Fibroblast of skin of left biceps (primary cell): ENCODE measurements at places on chromosomes 1 and 21.

GRCh38 chr1:55352080-55352810 is 137.1 kb upstream of the USP24 start:
- DNase-seq: no peak

- DNase-seq: no peak
Observed at GRCh38 chr1:42211224-42211623, 46.7 kb upstream of the GUCA2A start.

- DNase-seq: no peak
Observed at GRCh38 chr1:111856411-111857185, 100.9 kb downstream of the DDX20 start.

GRCh38 chr1:234704106-234704887 is 94.3 kb upstream of the IRF2BP2 start:
- no peak for DNase-seq

GRCh38 chr1:96187020-96187419 is 534.6 kb upstream of the PTBP2 start:
- no peak for DNase-seq

GRCh38 chr1:234554218-234554697 is 55.7 kb downstream of the IRF2BP2 start:
- no peak for DNase-seq

- no peak for DNase-seq
Observed at GRCh38 chr21:18147678-18148077, 97.0 kb upstream of the CHODL start.

DNA sequence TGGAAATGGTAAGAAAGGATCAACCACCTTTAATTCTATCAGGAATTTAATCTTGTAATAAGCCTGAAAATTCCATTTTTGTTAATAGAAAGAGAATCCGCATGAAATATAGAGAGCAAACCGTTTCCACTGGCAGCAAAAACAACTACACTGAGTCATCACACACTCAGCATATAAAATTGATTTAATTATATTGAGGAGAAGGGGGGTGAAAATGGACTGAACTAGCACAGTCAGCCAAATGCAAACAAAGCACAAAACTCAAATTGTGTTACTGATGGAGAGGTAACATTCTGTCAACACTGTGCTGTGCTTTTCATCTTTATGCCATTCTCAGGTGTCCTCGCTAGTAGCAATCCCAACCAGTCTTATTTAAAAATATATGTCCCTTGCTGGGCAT is 1583.9 kb downstream of the MRPL39 start:
- no peak for DNase-seq

- no peak for DNase-seq
Observed at GRCh38 chr1:153395136-153395685, 4.3 kb upstream of the S100A8 start.

DNA sequence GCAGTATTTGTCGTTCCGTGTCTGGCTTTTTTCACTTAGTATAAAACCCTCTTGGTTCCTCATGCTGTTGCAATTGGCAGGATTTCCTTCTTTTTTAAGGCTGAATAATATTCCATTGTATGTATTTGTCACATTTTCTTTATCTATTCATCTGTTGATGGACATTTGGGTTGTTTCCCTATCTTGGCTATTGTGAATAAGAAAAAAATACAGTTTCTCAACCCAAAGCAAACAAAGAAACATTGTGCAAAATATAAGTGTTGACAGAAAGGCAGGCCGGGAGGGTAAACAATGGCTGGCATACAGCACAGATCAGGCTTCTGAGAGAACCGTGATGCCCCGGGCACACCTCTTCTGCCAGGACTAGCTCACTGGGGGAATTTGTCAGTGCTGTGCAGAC is 26.9 kb downstream of the NENF start:
- DNase-seq: no peak

DNA sequence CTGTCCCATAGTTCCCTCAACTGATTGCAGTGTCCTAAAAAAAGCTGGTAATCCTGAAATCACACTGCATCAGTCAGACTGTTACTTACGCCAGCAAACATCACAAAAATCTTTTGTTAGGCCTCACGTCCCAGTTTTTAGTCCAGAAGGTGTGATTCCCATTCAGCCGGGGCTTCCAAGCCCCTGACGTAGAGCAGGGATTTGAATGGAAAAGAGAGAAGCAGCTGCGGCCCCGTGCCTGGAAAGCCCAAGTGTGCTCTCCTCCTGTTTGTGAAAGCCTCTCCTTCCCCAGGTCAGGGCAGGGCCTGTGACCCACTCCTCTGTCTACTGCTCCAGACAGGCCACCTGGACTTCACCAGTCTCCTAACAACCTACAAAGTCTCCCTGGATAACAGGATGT is 20.7 kb downstream of the KCNA10 start:
- no peak for DNase-seq

DNA sequence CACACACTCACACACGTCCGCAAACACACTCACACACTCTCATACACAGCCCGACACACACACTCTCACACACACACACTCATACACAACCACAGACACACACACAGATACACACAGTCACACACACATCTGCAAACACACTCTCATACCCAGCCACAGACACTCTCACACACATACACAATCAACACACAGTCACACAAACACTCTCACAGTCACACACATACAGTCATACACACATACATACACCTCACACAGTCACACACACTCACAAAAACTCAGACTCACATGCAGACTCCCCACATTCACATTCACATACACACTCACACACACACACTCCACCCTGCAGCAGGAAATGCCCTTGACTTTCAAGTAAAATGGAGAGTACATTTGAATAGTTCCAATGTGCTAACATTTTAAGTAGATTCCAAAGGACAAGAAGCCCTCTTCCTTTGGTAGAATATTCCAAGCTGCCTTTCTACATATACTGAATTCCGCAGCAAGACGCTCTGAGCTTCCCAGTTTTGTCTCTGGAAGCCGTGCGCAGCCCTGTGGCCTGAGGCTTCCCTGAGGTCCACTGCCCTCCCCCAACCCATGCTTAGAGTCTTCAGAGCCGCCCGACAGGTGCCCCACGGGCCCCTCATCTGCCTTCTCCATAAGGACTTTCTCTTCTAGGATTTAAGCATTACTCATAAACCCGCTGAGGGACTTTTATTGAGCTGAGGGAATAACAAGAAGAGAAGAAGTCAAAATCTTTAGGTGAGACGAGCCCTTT is 9.7 kb downstream of the BATF3 start:
- DNase-seq: no peak

DNA sequence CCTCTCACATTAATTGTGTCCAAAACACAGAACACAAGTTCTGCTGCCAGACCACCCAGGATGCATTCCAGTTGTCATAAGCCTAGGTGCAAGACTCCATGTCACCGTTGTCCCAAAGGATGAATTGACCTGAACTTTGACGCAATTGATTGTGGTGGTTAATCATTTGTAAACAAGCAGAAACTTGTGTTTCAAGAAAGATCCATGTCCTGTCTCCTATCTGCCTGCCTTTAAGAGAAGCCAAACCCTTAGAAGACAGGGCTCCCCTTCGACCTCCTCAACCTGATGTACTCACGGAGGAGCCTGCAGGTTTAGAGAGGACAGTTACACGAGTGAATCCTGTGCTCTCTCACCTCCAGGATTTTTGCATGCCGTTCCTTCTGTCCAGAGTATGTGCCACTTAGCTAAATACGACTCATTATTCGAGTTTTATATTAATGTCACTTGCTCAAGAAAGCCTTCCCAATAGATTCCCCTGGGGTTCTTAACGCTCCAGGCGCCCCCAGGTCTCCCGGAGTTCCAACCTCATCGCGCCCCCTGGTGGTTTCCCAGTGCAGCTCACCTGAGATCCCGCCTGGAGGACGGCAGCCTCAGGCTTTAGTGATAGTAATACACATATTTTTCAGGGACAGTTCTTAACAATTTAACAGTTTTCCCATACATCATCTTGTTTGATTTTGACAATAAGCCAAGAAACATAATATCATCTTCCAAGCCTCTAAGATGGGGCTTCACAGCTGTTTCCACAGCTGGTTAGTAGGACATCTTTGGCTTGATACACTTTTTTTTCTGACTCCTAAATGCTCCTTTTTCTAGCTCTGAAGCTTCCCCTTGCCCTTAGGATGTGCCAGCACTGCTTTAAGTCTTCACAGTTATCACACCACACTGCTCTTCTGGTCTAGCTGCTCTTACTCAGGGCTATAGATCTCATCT is 2.4 kb upstream of the C8B start:
- DNase-seq: no peak

DNA sequence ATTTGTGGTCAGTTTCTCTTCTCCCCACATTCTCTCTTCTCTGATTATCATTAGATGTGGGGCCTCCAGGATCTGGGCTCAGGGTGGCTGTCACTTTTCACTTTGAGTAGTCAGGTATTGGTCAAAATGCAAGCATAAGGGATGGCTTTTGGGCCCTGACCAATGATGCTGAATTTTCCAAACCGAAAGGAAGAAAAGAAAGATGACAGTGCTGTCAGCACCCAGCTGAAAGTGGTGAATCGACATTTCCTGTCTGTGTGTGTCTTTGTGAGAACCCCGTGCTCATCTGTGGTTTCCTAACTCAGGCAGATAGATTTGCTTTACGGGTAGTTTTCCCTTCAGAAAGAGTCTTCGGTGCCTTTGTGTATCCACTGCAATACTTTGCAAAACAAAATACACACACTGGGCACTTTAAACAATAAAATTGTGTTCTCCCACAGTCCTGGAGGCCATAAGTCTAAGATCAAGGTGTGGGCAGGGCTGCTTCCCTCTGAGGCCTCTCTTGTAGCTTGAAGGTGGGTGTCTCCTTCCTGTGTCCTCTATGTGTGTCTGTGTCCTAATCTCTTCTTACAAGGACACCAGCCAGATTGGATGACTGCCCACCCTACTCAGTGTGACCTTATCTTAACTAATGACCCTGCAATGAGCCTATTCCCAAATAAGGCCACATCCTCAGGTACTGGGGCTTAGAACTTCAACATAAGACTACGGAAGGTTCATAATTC is 274.8 kb upstream of the AJAP1 start:
- DNase-seq: no peak

DNA sequence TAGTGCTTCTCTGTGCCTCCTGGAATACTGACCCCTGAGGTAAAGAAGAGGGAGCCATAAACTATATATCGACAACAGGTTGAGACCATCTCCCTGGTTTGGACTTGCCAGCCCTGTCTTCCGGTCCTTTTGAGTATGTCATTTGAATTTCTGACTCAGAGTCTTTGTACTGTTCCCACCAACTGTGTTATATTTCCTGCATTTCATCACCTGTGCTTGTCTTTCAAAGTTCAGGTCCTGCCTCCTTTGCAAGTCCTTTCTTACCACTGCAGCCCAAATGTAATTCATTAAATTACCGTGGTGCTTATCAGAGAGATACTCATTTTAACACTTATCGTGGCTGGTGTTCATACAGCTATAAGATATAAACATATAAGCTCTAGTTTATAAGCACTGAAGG is 10.7 kb downstream of the AK5 start:
- DNase-seq: no peak

DNA sequence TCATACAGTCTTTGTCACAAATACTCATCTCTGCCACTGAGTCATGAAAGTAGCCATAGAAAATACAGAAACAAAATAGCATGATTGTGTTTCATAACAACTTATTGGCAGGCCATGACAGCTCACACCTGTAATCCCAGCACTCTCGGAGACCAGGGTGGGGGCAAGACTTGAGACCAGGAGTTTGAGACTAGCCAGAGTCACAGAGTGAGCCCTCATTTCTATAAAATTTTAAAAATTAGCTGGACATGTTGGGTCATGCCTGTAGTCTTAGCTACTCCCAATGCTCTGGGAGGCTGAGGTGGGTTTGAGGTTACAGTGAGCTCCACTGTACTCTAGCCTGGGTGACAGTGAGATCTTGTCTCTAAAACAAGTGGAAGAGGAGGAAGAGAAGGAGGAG is 411.1 kb downstream of the PCP4 start:
- DNase-seq: no peak

- no peak for DNase-seq
Observed at GRCh38 chr21:38401191-38401926, 96.9 kb downstream of the ERG start.

- no peak for DNase-seq
Observed at GRCh38 chr1:85449356-85449755, 15.6 kb downstream of the DDAH1 start.

DNA sequence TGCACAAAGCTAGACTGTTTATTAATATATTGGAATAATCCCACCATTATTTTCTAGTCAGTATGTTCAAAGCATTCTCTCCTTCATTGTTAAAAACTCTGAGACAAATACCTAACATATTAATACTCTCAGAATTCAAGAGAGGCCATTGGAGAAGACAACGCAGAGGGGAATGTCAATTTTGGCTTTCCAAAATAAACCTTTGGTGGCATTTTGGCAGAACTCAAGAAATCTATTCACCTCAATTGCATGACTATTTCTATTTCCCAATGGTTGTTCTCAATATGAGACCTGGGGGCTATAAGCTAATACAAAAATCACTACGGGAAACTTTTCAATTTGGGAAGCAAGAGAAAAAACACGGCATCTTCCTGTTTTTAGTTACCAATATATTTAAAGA is 58.5 kb downstream of the RUSC1 start:
- no peak for DNase-seq

DNA sequence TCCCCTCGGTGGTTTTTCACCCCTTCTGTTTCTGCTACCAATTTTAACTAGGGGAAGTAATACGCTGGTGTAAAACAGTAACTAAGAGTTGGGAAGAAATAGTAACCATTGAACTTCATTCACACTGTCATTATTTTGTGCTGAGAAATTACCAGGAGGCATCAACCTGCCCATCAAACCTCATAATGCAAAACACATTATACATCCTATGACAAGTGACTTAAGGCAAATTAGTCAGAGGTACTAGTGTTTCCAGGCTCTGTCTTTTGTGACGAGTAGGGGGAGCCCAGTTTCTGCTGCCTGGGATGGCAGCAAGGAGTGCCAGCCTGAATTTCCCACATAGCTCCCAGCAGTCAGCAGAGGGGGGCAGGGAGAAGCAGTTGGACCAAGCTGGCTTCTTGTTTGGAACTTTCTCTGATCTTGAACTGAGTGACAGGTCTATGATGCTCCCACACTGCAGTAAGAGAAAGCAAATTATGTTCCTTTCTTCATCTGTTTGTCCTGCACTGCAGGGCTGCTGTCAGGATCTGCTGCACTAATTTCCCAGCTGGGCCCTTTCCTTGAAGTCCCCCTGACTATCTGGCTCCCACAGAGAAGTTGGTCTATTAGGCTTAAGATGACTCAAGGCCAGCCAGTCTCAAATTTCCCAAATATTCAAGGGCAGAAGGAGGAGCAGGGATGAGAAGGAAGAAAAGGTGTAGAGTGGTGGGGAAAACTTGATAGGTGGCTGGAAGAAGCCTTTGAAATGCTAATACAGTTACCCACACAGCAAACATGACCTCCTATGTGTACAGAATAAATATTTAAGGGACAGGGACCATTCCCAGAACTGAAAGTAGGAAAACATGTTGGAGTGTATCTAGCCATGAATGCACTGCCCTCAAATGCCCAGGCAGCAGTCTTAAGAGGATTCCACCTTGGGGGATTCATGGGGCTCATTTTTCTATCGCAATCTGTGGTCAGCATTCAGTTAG is 322.8 kb downstream of the SEC16B start:
- no peak for DNase-seq

- DNase-seq: no peak
Observed at GRCh38 chr1:11299225-11299574, 26.2 kb downstream of the UBIAD1 start.

- DNase-seq: no peak
Observed at GRCh38 chr1:87325982-87326738, 2.5 kb upstream of the LMO4 start.
